AML-193 (cell line): ENCODE measurements at places on chromosomes 16 and 17.

DNA sequence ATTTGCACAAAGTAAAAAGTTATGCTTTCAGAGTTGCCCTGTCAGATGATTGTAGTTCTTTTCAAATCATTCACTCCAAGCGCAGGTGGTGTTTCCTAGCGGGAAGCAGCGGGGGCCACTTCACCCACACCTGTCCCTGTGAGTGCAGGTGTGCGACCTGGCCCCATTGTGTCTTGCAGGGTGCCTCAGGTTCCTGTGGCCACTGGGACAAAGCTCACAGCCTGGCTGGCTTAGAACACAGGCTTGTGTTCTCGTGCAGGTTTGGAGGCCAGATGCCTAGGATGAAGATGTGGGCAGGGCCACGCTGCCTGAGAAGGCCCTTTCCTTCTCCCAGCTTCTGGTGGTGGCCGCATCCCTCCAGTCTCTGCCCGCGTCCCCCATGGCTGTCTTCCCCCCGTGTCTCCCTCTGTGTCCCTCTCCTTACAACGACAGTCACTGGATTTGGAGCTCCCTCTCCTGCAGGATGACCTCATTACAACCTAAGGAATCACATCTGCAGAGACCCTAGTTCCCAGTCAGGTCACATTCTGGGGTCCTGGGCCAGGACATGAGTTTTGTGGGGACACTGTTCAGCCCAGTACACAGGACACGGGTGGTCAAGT, 90.5 kb downstream of the NPIPB11 start:
- no peak for DNase-seq

GRCh38 chr17:9907883-9908648, 3.0 kb upstream of the RCVRN start:
- no peak for DNase-seq

GRCh38 chr16:63415014-63415413, 1378.8 kb upstream of the CDH8 start:
- no peak for DNase-seq

DNA sequence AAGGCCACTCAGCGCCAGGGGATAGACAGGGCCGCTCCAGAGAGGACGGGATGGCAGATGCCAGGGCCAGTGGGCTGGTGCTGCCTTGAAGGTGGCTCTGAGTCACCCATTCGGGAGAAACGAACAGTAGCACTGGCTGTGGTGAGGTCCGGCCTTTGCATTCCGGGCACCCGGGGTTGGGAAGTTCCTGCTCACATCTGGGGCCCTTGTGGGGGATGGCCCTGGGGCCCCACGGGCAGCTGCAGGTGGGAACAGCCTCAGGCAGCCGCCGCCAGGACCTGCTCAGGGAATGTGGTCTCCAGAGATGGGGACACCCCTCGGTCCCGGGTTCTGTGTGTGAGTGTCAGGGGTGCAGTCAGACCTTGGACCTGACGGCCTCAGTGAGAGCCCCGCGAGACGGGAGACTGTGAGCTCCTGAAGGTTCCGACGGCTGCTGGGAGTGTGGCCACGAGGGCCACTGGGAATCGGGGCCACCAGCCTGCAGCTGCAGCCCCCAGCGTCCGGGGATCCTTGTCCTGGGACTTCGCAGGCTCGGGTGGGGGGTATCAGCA, 1.4 kb downstream of the CBFA2T3 start:
- no peak for DNase-seq

- DNase-seq: no peak
Measured at GRCh38 chr16:21033704-21034103, 116.9 kb downstream of the DNAH3 start.

DNA sequence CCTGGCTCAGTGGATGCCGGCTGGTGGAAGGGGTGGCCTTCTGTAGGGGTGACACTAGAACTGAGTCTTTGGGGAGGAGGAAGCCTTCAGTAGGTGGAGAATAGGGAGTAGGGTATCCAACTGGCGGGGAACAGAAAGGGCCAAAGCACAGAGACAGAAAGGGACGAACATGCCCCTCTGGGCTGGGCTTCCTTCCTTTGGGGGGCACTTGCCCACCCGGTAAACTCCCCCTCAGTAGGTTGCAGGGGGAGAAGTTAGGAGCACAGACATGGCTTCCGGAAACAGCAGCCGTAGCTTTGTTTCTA, 774 bp downstream of the ENGASE start:
- peak; percentile 18 for DNase-seq

DNA sequence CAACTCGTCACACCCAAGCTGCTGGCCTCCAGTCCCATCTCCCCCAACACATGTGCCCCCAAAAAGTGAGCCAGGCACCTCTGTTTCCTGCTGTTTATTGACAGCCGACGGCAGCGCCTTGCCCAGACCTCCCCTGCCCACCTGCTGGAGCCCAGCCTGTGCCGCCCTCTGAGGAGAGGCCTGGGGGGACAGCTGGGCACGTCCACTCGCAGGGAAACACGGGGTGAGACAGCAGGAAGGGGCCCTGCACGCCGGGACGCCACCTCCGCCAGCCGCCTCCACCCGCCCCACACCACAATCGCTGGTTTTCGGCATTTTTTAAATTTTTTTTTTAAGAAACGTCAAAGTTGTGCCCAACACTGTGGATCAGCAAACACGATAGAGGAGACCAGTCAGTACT, 19.3 kb downstream of the CASKIN1 start:
- DNase-seq: no peak

GRCh38 chr16:66899945-66900710, 18.6 kb downstream of the CDH16 start:
- DNase-seq: no peak

GRCh38 chr17:14199601-14200000, 37.1 kb downstream of the CDRT15 start:
- DNase-seq: no peak

DNA sequence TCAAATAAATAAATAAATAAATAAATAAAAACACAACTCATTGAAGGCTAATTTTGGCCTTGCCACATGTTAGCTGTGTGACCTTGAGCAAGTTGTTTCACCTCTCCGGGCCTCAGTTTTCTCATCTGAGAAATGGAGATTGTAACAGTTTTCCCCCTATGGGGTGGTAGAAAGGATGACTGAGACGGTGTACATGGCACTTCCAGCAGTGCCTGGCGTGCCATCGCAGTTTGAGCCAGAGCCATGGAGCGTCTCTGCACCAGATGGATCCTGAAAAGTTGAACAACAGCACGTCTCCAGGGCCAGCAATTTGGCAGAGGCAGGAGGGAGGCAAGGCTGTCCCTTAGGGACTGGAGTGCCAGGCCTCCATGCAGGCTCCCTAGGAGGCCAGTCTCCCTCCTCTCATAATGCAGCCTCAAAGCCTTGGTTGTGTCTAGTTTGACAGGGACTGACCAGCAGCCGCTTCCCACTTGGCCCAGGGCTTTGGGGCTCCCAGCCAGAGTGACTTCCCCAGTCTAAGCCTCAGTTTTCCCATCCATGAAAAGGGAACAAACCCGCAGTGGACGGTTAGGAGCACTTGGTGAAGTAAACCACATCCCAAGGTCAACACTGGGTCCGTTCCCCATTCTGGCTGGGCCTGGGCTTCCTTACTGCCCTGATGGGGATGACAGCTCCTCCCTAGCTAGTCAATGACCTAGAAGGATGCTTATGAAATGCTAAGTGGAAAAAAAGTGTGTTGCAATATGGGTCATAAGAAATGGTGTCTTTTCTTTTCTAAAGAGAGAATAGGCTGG, 19.3 kb downstream of the SOCS1 start:
- DNase-seq: peak; percentile 97

- DNase-seq: no peak
Measured at GRCh38 chr17:64940055-64940454, 20.8 kb upstream of the LRRC37A3 start.

DNA sequence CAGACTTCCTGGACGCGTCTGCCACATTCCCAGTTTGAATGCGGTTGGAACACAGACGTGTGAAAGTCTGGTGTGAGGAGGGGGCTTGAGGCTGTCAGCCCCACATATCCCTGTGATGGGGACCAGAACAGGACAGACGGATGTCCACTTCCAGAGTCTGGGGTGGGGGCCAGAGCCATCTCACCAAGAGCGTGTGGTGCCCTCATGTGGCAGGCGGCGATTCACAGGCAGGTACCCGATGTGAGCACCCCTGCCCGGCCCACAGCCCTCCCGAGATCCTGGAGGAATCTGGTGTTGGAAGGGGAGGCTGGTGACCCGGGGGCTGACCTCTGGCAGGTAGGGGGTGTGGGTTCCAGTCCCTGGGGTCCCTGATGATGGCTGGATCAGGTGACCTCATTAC, 51.5 kb downstream of the ENGASE start:
- no peak for DNase-seq

DNA sequence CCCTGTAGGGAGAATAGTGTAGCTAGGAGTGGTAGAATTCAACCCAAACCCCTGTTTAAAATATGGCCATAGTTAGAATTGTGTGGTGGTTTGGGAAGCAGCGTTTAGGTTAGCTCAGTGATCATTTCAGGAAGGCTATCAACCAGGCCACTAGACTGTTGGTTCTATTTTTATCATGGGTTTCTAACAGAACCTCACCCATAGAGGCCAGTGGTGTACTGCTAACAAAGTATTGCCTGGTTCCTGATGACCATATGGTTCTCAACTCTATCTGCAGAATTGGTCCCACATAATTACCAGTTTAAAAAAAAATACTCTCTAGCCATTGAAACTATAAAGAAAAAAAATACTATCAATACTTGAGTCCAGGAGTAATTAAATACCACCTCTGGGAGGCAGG, 70.5 kb upstream of the RASL10B start:
- no peak for DNase-seq

GRCh38 chr17:77864234-77865111, 94.0 kb upstream of the TNRC6C start:
- no peak for DNase-seq
